ENCODE measurements at places on chromosomes 6 and 20. TPM values are rescaled to one million over a fixed set of nuclear protein-coding genes. Genes with fewer than 3 reads are reported as not detected.

Gene RHAG
- total RNA-seq, result not detected

Gene FIG4
- total RNA-seq, result 15.4 TPM

Gene RSPO4
- total RNA-seq, result 0.86 TPM

Gene HTR1E
- 0.34 TPM for total RNA-seq

Gene EBF4
- total RNA-seq, result 11.0 TPM

GRCh38 chr6:65538644-65539043 lies 168.4 kb downstream of the EYS start:
- peaks cover 4% of the 10 kb centered on the region for H3K4me1 ChIP-seq
- H3K27me3 ChIP-seq, result no peaks in the 10 kb centered on the region
- no peak overlapping the region for H3K4me3 ChIP-seq
- no peak for DNase-seq
- H3K27ac ChIP-seq, result peak overlapping the region; percentile 24

GRCh38 chr20:63023936-63024571 lies 17.3 kb upstream of the BHLHE23 start:
- peaks cover 9% of the 10 kb centered on the region for H3K27me3 ChIP-seq
- peaks cover 5% of the 10 kb centered on the region for H3K36me3 ChIP-seq
- peaks cover 31% of the 10 kb centered on the region for H3K4me1 ChIP-seq
- no peak overlapping the region for H3K27ac ChIP-seq
- no peak overlapping the region for H3K4me3 ChIP-seq
- peak; percentile 20 for DNase-seq

DNA sequence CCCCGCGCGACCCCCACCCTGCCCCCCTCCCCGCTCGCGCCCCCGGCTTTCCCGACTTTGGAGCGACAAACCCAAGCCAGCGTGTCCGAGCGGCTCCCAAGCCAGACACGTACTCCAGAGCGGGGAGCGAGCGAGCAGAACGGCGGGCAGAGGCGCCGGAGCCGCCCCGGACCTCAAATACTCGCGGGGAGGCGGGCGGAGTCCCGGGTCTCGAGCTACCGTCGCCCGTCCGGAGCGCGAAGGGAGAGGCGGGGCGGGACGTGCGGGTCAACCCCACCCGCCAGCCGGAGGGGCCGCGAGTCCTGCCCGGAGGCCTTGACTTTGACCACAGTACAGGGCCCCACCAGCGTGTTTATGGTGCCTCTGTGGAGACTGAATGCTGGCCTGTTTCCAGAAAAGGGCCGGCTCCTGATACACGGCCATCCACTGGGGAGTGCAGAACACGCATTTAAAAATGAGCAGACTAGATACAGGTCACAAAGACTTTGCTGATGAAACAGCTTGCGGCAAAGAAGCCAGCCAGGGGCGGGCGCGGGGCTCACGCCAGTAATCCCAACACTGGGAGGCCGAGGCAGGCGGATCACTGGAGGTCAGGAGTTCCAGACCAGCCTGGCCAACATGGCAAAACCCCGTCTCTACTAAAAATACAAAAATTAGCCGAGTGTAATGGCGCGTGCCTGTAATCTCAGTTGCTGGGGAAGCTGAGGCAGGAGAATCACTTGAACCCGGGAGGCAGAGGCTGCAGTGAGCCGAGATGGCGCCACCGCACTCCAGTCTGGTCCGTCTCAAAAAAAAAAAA lies at the start of gene SERPINB6:
TSS of gene SERPINB6 (minus strand) at position 148 of the 799 bp plus-strand sequence. CDS start 12,235 bp downstream, outside the sequence.
- H3K27ac ChIP-seq, result peak within 1 kb of the TSS; percentile 43
- no peaks in the 10 kb centered on the region for H3K36me3 ChIP-seq
- no peaks in the 10 kb centered on the region for H3K4me1 ChIP-seq
- peak; percentile 65 for DNase-seq
- peak within 1 kb of the TSS; percentile 86 for H3K4me3 ChIP-seq

GRCh38 chr6:43492673-43493072 lies 15.3 kb downstream of the TJAP1 start:
- no peak overlapping the region for H3K27ac ChIP-seq
- no peak overlapping the region for H3K4me3 ChIP-seq

DNA sequence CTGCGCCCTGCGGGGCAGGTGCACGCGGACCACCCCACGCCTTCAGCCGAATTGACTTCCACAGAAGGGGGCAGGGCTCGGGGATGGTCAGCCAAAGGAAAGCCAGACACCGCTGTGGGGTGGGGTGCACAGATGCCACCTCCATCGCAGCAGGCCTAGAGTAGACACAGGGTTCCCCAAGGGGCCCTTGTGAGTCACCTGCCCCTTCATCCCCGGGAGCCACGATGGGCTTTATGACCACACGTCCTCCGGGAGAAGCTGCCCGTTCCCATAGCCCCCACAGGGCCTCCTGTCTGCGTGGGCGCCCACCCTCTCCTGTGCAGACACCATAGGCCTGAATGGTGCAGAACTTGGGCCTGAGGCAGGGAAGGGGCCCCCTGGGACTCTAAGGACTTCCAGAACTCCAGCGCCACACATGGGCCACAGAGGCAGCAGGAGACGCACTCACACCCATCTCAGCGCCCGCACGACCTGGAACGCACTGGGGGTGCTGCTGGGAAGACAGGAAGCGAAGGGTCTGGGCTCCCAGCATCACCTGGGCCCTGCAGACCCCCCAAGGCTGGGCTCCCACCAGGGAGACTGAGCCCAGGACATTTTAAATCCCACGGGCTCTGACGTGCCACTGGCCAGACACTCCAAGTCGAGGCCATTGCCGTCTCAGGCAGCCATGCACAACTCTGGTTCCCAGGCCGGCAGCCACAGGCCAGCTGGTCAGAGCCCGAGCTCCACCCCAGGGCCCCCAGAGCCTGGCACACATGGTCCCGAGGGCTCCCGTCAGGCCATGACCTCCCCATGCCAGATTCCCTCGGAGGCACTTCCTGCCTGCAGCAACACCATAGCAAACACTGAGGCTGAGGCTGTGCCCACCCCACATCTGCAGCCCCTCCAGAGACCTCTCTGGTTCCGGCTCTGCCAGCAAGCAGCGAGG lies 134.2 kb downstream of the DLL1 start:
- no peaks in the 10 kb centered on the region for H3K36me3 ChIP-seq
- H3K4me1 ChIP-seq, result peaks cover 3% of the 10 kb centered on the region
- no peak overlapping the region for H3K27ac ChIP-seq
- H3K4me3 ChIP-seq, result no peak overlapping the region
- no peak for DNase-seq
